ENCODE measurements at places on chromosomes 6 and 20.

- no peak for DNase-seq
Measured at GRCh38 chr6:113954653-113955052, 16.3 kb downstream of the HDAC2 start.

DNA sequence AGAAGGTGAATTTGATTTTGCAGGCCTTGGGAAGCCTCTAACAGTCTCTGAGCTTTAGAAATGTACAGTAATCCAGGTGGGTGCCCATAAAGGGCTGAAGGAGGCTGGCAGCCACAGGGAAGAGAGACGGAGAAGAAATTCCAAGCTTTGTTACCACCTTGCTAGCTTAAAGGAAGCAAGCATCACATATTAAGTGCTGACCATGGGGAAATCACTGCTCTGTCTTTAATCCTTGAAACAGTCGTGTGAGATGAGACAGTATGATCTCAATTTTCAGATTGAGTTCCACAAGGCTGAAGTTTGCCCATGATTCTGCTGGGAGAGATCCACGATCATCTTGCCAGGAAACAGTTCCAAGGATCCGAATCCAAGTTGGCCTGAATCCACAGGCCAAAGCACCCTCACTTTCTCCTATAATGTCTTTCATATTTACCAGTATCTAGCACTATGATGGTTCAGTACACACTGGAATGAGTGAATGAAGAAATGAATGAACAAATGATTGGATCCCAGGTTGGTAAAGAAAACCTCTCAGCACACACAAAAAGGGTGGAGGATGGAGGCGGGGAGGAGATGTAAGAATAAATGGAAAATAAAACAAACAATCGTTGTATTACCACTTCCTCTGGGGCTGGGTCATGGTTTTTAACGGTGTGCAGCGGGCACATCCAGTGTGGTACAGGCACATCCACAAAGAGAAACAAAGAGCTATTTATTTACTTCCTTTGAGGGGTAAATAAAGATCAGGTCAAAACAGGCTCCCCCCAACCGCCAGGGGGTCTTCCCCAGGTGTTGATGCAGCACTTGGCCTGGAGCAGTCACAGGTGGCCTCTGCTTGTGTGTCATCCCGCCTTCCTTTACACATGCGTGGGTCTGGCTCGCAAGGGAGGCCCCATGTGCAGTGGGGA lies 28.2 kb upstream of the TAF8 start:
- DNase-seq: no peak

DNA sequence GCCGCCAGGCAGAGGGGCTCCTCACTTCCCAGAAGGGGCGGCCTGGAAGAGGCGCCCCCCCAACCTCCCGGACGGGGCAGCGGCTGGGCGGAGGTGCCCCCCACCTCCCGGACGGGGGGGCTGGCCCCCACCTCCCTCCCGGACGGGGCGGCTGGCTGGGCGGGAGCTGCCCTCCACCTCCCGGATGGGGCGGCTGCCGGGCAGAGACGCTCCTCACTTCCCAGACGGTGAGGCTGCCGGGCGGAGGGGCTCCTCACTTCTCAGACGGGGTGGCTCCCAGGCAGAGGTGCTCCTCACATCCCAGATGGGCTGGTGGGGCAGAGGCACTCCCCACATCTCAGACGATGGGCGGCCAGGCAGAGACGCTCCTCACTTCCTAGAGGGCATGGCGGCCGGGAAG lies 389.7 kb upstream of the EYS start:
- DNase-seq: no peak

DNA sequence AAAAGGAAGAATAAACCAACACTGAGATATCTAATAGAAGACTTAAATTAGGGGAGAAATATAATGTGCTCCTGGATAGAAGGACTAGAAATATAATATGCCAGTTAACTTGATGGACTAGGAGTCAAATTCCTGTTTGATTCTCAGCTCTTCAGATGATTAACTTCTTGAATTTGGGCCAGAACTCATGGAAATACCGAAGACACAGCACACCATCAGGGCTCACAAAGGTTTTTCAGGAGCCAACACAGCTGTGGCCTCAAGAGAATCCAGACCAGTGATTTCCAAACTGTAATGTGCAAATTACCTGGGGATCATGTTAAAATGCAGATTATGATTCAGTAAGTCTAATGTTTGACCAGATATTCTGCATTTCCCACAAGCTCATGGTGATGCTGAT lies 33.8 kb upstream of the LRRC1 start:
- DNase-seq: no peak

DNA sequence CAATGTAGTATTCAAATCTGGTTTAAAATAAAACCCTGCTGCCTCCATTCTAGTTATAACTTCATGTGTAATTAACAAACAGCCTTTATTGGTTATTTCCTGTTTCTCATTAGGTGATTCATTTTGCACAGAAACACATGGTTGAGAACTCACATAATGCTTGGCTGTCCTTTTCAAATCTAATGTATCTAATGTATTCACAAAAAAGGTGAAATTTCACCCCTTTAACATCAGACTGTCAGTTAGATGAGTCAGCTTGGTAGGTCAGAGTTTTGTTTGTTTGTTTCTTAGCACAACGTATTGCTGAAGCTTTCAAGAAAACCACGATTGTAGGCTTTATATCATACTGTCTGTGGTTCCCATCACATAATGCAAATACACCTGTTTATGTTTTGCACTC lies 78.7 kb upstream of the TMEM30A start:
- no peak for DNase-seq

- no peak for DNase-seq
Measured at GRCh38 chr6:9205645-9206044, 770.3 kb upstream of the SLC35B3 start.

- DNase-seq: no peak
Measured at GRCh38 chr6:3757241-3757641, 5.7 kb upstream of the PXDC1 start.

DNA sequence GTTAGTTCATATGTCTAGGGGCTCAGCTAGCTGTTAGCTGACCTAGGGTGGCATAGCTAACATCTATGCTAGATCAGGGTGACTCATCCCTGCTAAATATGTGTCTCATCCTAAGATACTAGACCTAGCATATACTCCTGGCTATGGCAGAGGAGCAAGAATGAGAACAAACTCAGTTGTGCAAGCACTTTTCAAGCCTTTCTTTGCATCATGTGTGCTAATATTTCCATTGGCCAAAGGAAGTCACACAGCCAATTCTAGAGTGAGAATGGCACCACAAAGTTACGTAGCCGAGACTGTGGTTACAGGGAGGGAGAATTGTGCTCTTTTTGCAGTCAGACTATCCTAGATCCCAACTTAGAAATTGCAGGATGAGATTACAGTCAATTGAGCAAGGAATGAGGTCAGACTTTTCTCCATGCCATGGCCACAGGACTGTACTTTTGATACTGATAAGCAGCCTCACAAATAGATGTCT lies 78.7 kb downstream of the PLCB4 start:
- DNase-seq: no peak

DNA sequence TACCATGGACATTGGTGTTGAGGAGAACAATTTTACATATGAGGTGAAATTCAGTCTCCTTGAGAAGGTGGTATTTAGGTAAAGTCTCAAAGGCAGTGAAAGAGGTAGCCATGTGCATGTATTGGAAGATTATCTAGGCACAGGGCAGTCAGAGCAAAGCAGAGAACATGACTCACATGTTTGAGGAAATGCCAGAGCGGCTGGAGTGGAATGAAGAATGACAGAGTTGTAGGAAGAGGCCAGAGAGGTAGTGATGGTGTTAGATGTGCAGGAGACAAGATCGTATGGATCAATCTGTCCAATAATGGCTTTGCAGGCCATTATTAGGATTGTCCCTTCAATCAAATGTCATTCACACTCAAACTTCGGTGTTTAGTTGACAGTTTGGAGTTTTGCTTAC lies 449.4 kb upstream of the PTCHD4 start:
- no peak for DNase-seq

DNA sequence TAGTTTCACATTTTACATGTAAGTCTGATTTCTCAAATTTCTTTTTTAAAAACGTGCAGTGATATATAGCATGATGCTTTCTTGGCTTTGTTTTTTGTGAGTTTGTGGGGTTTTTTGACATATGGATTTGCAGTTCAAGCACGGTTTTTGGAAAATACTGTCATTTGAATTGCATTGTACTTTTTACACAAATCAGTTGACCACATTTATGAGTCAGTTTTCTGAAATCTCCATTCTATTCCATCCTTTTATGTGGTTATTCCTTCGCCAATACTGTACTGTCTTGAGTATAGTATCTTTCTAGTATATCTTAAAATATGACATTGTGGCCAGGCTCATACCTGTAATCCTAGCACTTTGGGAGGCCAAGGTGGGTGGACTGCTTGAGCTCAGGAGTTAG lies 890.0 kb upstream of the CITED2 start:
- DNase-seq: no peak

GRCh38 chr6:35972471-35973367 lies 51.7 kb downstream of the SLC26A8 start:
- peak; percentile 33 for DNase-seq

DNA sequence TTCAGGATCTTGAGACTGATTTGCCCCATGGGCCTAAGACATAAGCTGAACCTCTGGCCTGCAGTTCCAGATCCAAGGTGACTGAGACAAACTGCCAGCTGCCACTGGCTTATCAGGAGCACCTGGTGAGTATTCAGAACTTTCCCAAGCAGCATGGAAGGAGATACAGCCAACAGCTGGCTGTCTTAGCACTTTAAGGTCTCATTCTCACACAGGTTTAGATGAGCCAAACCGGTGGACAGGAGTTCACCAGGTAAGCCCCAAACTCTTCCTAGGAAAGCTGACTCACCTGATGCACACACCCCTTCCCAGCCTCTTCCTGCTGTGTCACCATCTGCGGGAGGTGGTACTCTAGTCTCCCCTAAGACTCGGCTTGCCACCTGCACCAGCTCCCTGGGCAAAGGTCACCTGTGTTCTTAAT lies at the start of gene BANF2:
TSS of gene BANF2 (plus strand) at position 36 of the 421 bp plus-strand sequence. CDS start 25,060 bp downstream, outside the sequence.
- no peak for DNase-seq

DNA sequence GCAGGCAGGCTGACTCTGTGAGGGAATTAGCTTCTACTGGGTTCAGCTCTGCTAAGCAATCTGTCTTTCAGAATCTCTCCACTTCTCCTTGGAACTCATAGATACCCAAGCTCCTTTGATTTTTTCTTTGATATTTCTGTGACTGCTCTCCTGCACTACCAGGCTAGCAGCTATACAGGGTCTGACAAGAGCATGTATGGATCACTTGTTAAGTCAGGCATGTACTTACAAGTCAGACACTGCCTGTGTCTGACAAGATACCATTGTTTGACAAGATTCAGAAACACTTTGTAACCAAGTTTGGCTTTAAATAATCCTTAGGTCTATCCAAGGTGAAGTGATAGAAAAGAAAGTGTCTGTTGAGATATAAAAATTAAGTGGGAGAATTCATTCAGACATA lies 79.5 kb downstream of the SESN1 start:
- DNase-seq: no peak

All from neuronal stem cell (in vitro differentiated cells).